ENCODE measurements at places on chromosomes 2 and 18.
A peak's percentile ranks its signal among the peaks of the same experiment; 100 is the strongest.

- DNase-seq = no peak
These were observed 359.0 kb upstream of the ZNF521 start for GRCh38 chr18:25710981-25711380.

GRCh38 chr2:187924293-187924692 is 367.4 kb upstream of the GULP1 start:
- DNase-seq = no peak

GRCh38 chr2:120231974-120232635 is 8.9 kb upstream of the TMEM185B start:
- peak; percentile 52 for DNase-seq

DNA sequence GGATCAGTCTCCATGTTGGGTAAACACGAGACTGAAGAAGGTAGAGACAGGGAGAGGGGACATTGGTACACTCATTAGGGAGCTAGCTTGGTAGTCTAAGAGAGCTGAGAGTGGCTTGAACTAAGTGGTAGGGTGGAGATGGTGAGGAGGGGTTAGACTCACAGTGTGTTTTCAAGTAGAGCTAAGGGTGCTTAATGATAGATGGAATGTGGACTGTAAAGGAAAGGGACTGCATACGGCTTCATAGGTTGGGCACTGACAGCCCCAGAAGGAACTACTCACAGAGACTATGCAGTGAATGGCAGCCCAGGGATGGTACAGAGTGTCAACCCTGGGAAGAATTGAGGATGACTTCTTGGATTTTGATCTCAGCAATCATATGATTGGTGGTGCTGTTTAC is 178.1 kb downstream of the CCDC85A start:
- DNase-seq = no peak

DNA sequence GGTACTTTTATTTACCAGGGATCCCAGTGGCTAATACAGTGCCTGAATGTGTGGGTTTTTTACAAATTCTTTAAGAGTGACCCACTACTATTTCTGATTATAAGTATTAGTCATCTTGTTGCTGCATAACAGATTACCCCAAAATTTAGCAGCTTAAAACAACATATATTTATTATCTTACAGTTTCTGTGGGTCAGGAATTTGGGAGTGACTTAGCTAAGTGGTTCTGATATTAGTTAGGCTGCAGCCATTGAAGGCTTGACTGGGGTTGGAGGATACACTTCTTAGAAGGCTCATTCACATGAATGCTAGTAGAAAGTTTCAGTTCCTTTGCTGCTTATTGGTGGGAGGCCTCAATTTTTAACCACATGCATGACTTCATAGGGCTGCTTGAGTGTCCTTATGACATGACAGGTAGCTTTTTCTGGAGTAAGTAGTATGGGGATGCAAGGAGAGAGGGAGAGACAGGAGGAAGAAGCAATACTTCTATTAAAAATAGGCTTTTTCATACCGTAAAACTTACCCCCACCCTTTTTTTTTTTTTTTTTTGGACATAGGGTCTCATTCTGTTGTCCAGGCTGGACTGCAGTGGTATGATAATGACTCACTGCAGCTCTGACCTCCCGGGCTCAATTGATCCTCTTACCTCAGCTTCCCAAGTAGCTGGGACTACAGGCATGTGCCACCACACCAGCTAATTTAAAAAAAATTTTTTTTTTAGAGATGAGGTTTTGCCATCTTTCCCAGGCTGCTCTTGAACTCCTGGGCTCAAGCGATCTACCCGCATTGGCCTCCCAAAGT is 13.3 kb upstream of the POLE4 start:
- DNase-seq = no peak

- no peak for DNase-seq
These were observed 21.0 kb upstream of the PAX3 start for GRCh38 chr2:222319586-222320435.

DNA sequence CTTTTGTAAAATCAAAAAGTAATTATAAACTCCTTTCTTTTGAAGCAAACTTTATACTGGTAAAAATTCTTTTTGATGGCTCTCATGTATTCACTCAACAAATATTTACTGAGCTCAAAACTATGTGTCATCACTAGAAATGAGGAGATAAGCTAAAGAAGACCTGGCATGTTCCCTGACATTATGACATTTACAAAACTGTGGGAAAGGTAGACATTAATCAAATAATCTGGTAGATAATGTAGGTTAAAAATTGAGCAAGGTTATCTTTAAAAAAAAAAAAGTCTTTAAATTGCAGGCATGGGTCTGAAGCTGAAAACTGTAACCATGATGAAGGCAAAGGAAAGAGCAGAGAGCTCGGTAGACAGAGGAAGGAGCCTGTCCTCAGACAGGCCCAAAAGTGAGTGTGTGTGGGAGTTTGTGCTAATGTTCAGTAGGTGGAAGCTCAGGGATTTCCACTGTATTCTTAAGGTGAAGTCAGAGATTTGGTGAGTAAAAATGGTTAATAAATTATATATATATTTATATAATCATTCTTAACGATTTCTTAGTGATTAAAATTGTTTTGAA is 612.9 kb downstream of the LRP1B start:
- no peak for DNase-seq

GRCh38 chr2:12534646-12535263 is 182.0 kb upstream of the TRIB2 start:
- DNase-seq = no peak

DNA sequence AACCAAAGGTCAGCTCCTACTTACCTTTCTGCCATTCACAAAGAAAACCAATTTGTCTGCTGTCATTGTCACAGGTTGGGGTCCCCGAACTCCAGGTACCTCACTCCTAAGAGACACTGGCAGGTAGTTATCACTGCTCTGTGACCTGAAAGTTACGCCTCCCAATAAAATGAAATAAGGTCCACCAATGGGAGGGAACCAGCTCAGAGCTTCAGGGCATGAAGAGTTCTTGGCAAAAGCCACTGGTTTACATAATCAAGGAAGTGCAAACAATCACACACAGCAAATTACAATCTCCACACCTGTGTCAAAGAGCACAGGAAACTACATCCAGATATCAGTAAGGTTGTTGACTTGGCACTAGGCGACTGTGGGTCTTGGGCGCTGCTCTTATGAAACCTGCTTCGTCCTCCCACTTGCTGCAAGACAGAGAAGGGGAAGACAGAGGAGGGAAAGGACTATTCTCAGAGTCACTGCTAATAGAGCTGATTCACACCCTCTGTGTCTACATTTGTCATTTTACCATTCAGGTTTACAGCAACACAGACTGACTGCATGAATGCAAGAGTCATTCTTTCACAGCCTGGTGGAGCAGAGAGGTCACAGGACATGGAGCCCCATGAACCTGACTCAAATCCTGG is at the start of gene XDH:
XDH (minus strand) TSS at position 142 of the 641 bp plus-strand sequence; CDS start at position 66, 76 bp downstream.
- DNase-seq = no peak

GRCh38 chr2:70510313-70510712 is 43.3 kb downstream of the TGFA start:
- DNase-seq = no peak

GRCh38 chr18:61127714-61128467 is 205.3 kb upstream of the CDH20 start:
- no peak for DNase-seq

DNA sequence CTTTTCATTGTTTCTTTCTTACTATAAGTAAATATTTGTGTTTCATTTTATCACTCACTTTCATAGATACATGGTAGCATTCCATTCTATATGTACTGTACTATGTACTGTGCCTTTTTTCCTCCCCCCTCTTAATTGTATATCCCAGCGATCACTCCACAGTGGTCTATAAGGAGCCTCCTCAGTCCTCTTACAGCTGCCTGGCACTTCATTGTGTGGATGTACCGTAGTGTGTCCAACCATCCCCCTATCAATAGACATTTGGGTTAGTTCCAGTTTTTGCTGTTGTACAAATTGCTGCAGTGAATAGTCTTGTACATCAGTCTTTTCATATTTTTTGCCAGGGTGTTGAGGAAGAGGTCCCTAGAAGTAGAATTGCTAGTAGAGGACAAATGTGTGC is 21.4 kb upstream of the DRC1 start:
- no peak for DNase-seq

- DNase-seq = no peak
These were observed 69.5 kb upstream of the ZSWIM2 start for GRCh38 chr2:186918495-186918894.

GRCh38 chr2:188665727-188666304 is 308.4 kb upstream of the COL3A1 start:
- no peak for DNase-seq

- no peak for DNase-seq
These were observed 464 bp upstream of the FTCDNL1 start for GRCh38 chr2:199851501-199851810.

DNA sequence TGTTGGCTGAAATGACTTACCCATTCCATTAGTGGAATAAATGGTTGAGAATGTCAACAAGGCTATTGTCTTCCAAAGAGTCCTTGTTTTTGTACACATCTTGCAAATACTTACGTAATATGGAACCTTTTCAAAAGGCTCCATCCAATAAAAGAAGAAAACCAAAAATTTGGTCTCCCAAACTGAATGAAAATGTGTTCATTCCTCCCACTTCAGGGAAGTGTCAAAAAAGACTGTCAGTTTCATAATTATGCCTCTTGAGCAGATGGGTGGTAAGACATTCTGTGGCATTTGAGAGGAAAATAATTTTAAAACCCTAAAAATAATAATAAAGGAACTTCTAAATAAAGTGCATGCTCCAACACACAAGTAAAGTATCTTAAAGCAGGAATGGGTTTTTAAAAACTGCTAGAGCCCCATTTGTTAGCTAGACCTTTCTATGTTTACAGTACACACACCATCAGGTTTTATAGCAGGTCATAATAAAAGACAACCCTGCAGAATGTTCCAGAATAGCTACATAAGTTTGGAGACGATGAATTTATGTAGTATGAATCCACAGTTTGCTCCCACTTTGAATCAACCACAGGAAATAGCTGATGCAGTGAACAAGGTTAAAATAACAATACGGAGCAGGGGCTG is 843.7 kb downstream of the LRRTM4 start:
- no peak for DNase-seq

GRCh38 chr2:953408-953807 is 2.8 kb downstream of the SNTG2 start:
- no peak for DNase-seq

DNA sequence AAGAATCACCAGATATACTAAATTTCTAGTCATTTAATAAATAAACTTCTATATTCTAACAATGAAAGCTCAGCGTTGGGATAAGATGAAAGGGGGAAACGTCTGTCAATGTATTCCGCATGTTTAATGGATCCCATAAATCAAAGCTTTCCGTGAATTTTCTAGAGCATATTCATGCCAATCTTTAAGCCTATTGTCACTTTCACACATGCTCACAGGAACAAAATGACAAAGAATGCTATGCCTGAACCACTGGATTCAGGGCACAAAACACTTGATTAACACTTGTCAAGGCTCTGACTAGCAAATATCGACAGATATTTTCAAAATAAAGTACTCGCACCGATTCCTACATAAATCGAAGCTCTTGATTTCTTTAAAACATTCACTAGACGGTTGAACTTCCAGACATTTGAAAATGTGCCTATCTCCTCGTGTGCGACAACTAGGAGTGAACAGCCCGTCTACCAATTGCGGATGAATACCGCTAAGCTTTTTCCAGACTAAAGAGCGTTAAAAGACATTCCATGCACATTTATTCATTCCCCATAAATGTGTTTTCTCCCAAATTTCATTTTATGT is 1.8 kb downstream of the TLK1 start:
- no peak for DNase-seq

- DNase-seq = no peak
These were observed 1.1 kb downstream of the HADHB start for GRCh38 chr2:26245810-26246209.

DNA sequence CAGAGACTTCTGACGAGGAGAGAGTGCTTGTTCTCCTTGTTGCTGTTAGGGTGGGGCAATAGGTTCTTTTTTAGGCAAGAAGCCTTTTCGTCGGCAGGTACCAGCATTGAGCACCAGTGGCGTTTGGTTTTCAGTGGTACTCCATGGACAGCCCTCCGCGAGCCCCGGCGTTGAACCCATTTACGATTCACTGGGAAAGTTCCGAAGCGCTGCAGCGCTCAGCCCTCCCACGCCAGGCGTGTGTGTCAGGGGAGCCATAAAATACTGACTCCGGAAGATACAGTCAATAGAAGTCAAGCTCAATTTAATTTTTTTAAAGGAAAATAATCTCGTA is 494 bp upstream of the ROCK1 start:
- no peak for DNase-seq

DNA sequence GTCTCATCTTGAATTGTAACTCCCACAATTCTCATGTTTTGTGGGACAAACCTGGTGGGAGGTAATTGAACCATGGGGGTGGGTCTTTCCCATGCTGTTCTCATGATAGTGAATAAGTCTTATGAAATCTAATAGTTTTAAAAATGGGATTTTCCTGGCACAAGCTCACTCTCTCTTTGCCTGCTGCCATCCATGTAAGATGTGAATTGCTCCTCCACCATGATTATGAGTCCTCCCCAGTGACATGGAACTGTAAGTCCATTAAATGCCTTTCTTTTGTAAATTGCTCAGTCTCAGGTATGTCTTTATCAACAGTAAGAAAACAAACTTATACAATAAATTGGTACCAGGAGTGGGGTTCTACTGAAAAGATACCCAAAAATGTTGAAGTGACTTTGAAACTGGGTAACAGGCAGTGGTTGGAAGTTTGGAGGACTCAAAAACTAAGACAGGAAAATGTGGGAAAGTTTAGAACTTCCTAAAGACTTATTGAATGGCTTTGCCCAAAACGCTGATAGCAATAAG is 601.4 kb downstream of the ZEB2 start:
- no peak for DNase-seq

GRCh38 chr2:227368574-227368973 is 10.5 kb downstream of the TM4SF20 start:
- DNase-seq = no peak

GRCh38 chr2:219344751-219345430 is 12.3 kb upstream of the RESP18 start:
- no peak for DNase-seq

DNA sequence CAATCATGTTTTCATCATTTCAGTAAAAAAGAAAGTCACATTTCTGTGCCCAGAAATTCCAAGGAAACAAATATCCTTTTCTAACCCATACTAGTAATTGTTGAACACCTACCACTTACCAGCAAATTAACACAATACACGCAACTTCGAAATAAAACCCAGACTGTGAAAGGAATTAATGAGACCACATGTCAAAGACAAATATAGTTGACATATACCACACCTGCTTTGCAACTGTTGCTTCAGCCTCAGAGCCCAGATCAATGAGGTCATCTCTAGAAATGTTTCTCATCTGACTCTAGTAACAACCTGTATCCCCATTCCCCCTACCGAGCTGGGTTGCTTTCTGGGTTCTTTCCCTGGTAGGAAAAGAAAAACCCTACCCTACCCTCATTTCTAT is 52.6 kb downstream of the TRIP12 start:
- no peak for DNase-seq

GRCh38 chr18:66895631-66896030 is 291.7 kb upstream of the CDH19 start:
- no peak for DNase-seq

Data from stimulated activated CD8-positive, alpha-beta memory T cell treated with anti-CD3 and anti-CD28 coated beads, Interleukin-12 subunit alpha, Interleukin-12 subunit beta, amount 100 ng/mL, for 4 hours (primary cell).